Activated T-cell treated with anti-CD3 and anti-CD28 coated beads for 48 hours (primary cell): ENCODE measurements at places on chromosomes 4 and X.

GRCh38 chr4:100421361-100421978 lies 96.4 kb downstream of the EMCN start:
- DNase-seq: no peak

- no peak for DNase-seq
Measured at GRCh38 chrX:40209951-40210617, 112.3 kb upstream of the BCOR start.

- no peak for DNase-seq
Measured at GRCh38 chrX:126575911-126576310, 23.3 kb upstream of the DCAF12L1 start.

DNA sequence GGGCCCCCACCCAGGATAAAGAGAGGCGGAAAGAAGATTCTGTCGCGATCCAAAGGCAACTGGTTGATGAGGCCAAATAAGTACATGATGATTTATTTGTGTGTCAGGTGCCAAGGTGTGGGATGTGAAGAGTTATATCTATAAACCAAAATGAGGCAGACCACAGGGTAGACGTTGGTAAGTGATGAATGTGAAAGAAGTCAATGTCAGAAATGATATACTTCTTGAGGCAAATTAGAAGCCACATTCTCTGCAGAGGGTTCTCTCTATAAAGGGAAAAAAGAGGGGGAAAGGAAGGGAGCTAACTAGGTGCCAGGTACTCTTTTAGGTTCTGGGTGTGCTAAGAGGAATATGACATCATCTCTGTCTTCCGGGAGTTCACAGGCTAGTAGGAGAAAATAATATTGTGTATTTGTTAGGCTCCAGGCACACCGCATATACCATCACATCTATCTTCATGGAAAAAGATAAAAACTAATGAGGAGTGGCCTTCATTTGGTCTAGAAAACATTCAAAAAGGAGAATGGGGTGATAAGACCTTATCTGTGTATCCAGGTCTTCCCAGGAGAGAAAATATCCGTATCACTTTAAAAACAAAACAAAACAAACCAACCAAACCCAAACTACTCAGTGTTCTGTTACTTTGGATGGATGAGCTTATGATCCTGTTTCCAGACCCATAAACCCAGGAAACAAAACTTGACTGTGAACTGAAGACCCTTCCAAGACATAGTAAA lies 4.8 kb upstream of the SH2D1A start:
- DNase-seq: no peak

DNA sequence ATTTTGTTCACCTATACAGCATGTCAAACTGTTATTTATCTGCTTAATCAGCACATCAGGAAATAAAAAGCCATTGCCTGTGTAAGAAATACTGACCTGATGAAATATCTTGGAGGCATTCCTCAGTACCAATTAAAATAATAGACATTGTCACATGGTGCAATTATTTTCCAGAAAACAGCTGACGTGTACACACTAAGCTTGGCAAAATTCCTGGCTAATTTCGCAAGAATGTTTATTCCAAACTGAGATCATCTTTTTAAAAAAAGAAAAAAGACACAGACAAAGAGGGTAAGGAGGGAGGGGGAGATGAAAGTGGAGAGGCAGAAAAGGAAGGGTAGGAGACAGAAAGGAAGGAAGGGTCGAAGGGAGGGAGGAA lies 61.9 kb upstream of the NFKB1 start:
- DNase-seq: no peak

DNA sequence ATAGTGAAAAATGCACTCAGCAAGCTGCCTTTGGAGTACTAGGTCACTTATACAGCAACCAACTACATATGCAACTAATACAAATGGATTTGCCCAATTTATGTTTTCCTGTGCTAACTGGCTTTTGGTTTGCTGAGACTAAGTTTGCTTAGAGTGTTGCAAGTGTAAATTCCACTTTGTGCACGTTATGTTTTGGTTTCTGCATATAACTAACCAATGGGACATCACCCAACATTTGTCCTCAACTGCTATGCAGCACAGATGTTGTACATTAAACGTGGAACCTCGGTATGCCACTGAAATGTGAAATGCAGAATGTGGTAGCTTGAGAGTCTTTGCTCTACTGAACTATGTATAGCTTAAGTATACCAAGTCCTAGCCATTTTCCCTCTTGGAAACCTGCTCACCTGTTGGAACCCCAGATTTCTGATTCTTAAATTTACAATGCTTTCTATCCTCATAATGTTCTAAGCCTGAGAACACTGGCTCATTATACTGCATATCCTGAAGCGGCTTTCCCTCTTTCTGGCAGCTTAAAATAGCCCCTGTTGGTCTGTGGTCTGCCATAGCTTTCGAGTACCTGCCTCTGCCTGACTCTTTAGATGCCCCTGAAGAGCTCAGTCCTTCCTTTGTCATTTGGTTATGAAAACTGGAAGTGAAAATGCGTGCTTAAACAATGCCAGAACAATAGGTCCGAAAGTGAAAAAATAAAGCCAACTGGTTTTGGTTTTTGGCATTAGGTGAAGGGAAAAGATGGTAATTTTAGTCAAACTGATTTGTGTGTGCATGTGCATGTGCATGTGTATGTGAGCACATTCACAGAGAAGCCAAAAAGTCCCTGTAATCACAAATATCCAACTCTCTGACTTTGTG lies 158.0 kb downstream of the SH2D1A start:
- no peak for DNase-seq

DNA sequence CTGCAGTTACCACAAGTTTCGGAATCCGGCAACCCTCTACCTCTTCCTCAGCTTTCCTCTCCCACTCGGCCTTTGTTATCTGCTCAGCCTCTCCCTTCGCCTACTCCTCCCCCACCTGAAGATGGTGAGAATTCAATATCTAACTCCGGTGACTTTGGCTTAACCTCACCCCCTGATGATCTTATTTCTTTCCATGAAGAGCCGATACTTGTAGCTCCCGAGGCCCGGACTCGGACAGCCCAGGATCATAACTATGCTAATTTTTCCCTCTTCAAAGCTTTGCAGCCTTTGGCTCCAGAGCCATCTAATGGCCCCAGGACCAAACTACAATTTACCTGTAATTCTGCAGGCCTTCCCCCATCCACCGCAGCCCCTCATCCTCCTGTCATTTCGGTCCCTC lies 32.0 kb upstream of the MGST2 start:
- no peak for DNase-seq

GRCh38 chrX:1500701-1501624 lies 36.0 kb downstream of the P2RY8 start:
- no peak for DNase-seq

DNA sequence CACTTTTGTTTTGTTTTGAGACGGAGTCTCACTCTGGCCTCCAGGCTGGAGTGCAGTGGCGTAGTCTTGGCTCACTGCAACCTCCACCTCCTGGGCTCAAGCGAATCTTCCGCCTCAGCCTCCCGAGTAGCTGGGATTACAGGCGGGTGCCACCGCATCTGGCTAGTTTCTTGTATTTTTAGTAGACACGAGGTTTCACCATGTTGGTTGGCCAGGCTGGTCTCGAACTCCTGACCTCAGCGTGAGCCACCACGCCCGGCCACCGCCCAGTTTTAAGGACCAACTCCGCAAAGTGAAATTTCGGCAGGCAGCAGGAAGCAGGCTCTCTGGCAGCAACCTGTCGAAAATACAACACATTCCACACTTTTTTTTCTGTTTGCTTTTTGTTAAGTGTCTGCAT lies 13.4 kb downstream of the DHRSX start:
- DNase-seq: no peak

DNA sequence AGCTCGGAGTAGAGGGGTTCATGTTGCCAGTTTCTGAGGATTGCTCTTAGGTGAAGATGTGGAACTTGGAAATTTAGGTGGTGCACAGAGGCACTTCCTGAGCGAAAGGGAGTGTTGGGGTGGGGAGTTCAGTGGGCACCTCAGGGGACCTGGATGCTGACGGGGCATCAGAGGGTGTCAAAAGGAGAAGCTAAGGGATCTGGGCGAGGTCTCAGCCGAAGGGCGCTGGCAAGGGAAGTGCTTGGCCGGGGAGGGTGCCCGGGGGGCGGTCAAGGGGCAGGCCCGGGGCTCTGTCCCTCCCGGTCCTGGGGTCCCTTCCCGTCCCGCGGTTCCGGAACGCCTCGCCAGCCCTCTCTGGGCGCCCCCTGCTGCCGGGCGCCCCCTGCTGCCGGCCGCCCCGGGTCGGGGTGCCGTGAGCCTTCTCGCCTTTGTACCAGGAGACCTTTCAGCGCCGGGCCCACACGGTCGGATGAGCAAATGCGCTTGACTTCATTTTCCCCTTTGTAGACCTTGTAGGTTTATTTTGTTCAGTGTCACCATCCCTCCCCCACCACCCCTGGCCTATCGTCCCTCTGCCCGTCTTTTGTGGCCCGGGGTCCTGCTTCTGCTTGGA lies 3.0 kb upstream of the PHOX2B start:
- no peak for DNase-seq

- DNase-seq: no peak
Measured at GRCh38 chrX:122770581-122770980, 413.5 kb upstream of the GRIA3 start.

- DNase-seq: no peak
Measured at GRCh38 chrX:48779399-48779798, 7.0 kb upstream of the GATA1 start.

DNA sequence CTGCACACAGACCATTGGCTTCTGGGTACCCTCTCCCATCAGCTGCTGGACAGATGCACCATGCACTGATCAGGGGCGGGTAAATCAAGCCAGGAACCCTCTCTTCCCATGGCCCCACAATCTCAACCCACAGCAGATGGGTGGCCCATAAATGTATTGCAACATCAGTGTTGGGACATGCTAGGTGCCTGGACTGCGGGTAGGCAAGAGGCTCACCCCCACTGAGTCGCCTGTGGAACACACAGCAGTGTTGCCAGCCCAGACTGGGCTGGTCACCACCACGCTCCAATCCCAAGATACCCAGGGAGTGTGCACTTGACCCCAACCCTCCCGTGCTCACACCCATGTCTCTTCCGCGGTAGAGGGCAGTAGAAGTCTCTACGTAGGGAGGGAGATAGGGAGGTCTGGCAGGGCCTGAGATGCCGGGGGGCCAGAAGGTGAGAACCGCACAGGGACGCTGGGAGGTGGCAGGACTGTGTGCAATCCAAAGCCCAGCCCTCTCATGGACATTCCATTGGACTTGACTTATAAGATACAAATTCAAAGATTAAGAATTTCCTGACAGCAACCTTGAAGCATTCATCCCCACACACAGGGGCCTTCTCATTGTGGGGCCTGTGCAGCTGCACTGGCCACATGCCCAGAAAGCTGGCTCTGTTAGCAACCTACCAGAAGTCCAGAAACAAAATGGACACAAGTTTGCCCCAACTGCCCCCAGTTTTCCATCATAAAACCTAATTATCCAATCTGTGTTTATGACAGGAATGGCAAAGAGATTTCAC lies 183.7 kb downstream of the NSUN7 start:
- DNase-seq: no peak

DNA sequence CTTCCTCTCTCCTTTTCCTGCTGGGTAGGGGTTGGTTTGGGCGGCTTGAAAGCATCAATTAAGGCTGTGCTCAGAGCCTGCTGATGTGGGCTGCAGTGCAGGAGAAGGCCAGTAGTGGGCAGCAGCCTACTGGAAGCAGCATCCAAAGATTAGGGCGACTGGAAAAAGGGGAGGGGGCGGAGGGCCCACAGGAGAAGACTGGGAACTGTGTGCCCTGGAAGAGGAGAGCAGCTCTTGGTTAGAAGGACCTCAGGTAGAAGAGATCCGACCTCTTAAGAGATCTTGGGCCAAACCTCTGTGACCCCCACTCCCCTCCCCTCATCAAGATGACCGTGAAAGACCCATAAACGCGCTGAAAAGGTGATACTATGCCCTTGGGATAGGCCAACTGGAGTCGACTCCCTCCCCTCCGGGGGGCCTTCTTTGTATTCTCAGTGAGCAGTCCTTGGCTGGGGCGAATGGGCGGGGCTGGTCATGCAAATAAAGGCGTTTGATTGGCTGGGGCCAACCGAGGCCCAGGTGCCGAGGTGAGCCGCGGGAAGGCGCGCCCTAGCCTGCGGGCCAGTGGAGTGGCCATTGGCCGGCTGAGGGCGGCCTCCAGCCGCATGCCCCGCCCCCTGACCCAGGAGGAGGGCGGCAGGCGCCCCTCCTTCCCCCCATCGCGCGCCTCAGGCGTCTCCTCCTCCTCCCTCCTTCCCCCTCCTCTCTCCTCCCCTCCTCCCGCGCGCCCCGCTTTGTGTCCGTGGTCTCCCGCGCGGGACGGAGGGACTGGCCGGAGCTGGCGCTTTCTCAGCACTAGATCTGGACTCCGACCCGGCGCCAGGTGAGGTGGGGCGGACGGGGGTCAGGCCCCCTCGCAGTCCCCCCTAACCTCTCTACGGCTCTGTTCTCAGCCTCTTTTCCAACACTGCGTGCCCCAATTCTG lies 10.1 kb downstream of the DLG3 start:
- peak; percentile 50 for DNase-seq
